ENCODE measurements at places on chromosomes 13 and 19.

GRCh38 chr13:28268800-28269223, 130.5 kb downstream of the PAN3 start:
- no peak for DNase-seq

DNA sequence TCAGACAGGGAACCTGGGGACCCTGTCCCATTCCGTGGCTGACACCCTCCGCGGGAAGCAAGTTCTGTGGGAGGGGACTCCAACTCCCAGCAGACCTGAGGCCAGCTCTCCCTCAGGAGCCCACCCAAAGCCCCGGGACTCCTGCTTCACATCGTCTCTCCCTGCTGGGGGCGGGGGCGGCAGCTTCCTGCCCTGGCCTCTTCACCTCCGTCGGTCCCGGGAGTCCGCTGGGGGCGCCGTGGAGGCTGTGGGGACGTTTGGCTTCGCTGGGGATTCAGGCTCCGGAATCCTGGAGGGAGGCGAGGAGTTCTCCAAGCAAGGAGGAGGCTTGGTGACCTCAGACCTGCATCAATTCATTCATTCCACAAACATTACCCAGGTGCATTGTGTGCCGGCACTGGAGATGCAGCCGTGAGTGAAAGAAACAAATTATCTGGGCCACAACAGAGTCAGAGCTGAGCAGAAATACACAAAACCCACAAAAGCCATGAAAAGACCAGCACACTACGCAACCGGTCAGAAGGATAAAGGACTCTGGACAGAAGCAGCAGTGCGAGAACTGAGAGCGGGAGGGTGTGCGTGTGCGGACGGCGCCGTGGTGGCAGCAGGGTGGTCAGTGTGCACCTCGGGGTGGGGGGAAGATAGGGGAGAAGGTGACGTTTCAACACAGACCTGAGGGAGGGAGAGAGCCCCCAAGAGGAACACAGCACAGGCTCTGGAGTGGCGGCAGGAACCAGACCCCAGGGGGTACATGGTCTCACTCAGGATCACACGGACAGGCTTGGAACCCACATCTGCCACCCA, 19.0 kb downstream of the EPS8L1 start:
- no peak for DNase-seq

DNA sequence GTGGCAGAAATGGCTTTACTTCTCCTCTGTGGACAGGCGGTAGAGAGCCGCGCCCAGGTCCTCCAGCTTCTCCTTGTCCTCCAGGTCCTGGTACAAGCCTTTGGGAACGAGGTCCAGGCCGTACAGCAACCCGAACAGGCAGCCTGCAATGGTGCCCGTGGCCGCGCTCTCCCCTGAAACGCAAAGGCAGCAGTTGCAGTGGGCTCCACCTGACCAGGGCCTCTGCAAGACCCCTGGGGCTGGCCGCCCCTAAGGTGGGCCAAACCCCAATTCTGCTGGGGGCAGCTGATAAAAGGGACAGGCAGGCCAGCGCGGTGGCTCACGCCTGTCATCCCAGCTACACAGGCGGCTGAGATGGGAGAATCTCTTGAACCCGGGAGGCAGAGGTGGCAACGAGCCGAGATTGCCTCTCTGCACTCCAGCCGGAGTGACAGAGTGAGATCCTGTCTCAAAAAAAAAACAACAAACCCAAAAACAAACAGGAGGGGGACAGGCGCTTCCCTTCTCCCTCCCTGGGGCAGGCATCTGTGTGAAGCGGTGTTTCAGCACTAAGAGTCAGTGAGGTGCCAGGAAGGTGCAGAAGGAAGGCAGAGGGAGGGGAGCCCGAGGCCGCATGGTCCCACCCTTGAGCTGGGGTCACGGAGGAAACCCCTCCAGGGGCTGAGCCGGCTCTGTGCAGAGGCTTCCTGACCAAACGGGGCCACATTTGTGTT, 30.3 kb downstream of the ADPRHL1 start:
- DNase-seq, result no peak

DNA sequence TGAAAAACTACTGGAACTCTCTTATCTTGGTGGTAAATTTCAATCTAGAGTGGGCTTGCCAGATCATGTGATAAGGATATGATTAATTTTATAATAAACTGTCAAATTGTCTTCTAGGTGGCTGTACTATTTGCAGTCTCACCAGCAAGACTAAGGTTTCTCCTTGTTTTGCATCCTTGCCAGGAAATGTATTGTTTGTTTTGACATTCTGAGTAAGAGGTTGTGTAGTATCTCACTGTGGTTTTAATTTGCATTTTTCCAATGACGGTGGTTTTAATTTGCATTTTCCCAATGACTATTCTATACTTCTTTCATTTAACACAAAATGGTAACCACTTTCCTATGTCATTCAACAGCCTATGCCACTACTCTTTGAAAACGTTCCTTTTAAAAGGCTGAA, 2.0 kb downstream of the CAB39L start:
- DNase-seq, result no peak

- no peak for DNase-seq
Measured at GRCh38 chr19:7393939-7394730, 45.4 kb downstream of the ARHGEF18 start.

- peak; percentile 27 for DNase-seq
Measured at GRCh38 chr13:109345433-109345941, 440.9 kb downstream of the IRS2 start.

- DNase-seq, result no peak
Measured at GRCh38 chr19:262125-262524, 29.1 kb downstream of the PLPP2 start.

DNA sequence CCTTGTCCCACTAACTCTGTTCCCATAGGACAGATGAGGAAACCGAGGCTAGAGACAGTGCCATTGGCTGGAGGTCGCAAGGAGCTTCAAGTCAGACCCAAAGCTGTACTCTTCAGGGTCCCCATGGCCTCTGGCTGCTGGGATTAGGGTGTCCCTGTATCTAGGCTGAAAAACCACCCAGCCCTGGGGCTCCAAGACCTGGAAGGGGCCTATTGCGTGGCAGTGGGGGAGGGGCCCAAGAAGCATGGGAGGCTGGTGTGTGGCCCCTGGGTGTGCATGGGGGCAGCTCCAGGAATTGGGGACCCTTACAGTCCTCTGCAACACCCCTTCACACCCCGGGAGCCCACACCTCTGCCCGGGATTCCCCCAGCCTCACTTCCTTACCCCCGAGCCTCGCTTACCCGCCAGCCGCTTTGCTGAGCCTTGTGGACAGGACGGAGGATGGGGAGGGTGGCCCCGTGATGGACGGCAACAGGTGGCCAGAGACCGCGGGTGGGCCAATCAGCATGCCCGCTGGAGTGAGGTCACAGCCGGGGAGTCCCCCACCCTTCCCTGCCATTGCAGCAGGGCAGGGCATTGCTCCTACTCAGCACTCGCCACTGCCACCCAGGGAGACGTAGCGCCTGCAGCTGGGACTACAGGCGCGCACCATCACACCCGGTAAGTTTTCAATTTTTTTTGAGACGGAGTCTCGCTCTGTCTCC, at the start of gene JSRP1:
Gene JSRP1, minus strand, starts transcription at position 436 of the 704 bp plus-strand sequence. CDS start 1,103 bp downstream, outside the sequence.
- no peak for DNase-seq

DNA sequence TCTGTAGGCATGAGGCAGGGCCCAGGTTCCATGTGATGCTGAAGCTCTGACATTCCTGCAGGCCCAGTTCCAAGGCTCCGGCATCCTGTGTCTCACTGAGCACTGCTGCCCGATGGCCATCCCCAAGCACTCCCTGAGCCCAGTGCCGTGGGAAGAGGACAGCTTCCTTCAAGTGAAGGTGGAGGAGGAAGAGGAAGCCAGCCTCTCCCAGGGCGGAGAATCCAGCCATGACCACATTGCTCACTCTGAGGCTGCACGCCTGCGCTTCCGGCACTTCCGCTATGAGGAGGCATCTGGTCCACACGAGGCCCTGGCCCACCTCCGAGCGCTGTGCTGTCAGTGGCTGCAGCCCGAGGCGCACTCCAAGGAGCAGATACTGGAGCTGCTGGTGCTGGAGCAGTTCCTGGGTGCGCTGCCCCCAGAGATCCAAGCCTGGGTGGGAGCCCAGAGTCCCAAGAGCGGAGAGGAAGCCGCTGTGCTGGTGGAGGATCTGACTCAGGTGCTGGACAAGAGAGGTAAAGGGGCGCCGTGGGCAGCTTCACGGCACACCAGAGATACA, 8.0 kb downstream of the ZSCAN22 start:
- no peak for DNase-seq

- no peak for DNase-seq
Measured at GRCh38 chr19:10815007-10815536, 20.9 kb downstream of the TMED1 start.

GRCh38 chr13:97274829-97275649, 52.9 kb downstream of the MBNL2 start:
- peak; percentile 56 for DNase-seq

- DNase-seq, result peak; percentile 71
Measured at GRCh38 chr13:80083853-80084676, 256.9 kb downstream of the SPRY2 start.

DNA sequence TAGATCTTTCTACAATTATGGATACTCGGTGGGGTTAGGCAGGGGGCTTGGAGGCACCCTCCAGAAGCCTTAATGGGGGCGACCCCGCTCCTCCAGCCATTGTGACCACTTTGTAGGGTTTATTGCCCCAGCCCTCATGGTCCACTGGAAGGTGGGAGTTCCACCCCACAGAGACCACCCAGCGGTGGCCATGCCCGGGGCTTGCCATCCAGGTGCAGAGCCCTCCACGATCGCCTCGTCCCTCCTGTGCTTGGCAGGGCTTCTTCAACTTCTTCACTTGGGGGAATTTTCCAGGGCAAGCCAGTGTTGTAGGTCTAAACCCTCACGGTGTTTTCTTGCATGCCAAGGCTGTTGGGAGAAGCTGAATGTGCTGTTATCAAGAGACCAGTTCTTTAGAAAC, 16.1 kb downstream of the ZNF536 start:
- no peak for DNase-seq

- no peak for DNase-seq
Measured at GRCh38 chr19:48945415-48945814, 9.3 kb upstream of the BAX start.

DNA sequence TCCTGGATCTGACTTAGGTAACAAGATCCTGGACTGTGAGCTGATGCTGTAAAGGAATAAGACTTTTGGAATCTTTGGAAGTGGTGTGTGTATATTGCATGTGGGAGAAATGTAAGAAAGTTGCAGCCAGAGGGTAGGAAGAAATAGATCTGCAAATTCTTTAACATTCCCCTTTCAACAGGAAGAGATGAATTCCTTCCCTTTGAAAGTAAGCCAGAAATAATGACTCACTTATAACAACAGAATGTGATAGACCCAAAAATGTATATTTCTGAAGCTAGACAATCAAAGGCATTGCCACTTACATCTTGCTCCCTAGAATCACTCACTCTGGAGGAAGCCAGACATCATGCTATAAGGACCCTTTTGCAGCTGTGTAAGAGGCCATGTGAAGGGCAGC, 9.8 kb upstream of the SIAH3 start:
- DNase-seq, result peak; percentile 8

DNA sequence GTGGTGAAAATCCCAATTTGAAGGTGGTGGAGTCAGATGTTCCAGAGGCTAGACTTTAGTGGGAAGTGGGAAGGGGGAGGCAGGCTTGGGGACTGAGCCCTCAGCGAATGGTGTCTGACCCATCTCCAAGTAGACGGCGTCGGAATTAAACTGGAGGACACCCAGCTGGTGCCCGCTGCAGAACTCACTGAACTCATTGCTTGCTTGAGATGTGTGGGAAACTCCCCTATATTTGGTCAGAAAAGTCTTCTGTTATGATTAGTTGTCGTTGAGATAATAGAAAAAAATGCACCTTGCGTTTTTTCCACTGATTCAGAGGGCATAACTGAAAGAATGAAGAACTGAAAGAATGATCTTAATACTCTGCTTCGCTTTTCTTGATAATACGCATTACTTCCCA, 871 bp upstream of the ZNF583 start:
- no peak for DNase-seq

- DNase-seq, result no peak
Measured at GRCh38 chr13:72514146-72514545, 213.3 kb downstream of the MZT1 start.

DNA sequence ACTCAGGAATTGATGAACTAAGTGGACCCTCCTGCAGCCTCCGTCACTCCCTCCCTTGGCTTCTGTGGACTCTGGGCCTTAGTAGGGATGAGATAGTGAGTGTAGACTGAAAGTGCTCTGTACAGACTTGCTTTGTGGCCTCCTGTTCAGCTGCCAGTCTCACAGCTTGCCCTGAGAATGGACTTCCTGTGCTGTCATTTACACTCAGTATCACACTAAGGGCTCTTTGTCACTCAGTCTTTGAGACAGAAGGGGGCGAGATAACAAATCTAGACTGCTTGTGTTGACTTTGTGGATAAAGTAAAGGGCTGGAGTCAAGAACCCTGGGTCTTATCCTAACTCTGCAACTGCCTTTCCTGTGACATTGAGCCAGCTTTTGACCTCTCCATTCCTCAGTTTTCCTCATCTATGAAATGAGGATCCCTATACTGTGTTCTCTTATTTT, 21.0 kb upstream of the SPRY2 start:
- DNase-seq, result no peak

DNA sequence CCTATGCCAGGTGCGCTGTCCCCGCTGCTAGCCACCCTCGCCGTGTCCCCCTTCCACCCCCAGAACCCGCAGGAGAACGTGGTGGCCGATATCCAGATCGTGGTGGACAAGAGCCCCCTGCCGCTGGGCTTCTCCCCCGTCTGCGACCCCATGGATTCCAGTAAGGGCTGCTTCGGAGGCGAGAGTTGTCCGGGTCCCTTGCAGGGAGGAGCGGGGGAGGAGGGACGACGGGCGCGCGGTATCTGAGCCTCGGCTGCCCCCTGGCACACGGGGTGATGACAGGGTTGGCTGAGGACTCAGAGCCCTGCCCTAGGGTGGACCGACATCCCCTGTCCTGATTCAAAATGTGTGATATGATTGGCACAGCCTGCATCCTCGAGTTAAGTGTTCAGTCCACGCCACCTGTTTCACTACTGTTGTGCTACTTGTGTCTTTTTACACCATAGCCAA, 653 bp downstream of the MVB12A start:
- no peak for DNase-seq

DNA sequence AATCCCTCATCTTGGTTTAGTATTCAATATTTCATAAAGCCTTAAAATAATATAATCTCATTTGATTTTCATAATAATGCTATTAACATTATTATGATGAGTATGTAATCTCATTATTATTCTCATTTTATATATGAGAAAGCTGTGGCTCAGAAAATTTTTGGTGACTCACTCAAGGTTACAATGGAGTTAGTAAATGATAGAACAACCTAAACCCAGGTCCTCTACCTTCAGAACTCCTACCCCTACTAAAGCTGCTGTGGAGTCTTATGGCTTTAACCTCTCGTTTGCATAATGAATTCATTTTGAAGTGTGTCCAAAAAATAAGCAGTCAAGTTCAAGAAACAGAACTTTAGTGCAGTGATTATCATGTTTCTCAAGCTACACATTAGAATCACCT, 226.3 kb downstream of the TBC1D4 start:
- DNase-seq, result no peak

GRCh38 chr13:95136638-95137037, 164.6 kb downstream of the ABCC4 start:
- no peak for DNase-seq
